ENCODE measurements at places on chromosomes 5 and 9.
A peak's percentile ranks its signal among the peaks of the same experiment; 100 is the strongest.

DNA sequence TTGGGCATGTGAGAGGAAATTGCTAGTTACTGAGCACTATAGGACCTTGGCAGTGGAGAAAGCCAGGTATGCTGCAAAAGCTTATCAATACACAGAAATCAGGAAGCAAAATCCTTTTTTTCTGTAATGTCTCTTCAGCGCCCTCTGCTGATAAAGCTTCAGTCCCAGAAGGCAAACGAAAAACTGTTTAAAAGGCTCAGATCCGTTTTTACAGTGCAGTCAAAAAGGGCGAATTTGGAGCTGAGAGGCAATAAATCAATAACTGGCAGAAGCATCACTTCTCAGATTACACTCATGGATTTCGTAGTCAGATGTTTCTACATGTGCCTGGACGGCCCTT lies 1.1 kb upstream of the MAN2A1 start:
- no peak for DNase-seq

GRCh38 chr5:165448753-165449152 lies 1943.3 kb downstream of the MAT2B start:
- DNase-seq, result no peak

DNA sequence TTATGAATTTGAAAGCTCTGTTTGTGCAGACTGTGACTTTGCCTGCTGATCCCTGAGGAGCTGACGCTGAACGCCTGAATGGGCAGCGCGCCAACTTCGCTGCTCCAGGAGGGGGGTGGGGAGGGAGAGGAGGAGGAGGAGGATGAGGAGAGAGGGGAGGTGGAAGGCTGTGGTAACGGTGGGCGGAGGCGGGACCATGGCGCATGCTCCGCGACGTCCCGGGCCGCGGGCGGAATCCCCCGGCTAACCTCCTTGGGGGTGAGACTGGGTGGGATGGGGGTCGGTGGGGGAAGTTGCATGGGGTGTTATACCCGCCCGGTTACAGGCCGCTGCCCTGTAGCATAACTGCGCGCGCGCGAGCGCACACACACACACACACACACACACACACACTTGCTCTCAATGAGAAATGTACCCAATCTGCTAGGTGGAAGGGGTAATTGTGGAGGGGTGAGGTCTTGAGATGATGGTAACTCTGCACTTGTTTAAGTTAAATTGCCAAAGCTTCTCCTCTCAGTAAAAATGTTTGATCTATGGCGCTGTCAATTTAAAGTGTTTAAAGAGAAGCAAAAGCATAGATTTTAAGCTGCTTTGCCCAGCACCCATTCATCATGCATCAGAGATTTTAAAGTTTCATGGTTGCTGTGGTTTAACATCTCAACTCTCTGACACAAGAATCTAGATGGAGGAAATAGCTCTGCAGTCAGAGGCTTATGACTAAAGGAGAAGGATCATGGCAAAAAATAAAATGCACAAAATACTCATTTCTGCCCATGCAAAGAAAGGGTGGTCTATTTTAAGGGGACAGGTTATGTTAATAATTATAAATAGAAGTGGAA lies 76.6 kb upstream of the TBCA start:
- DNase-seq, result peak; percentile 83

GRCh38 chr5:132865668-132866341 lies 464 bp downstream of the GDF9 start:
- DNase-seq, result no peak

GRCh38 chr5:74492230-74492629 lies 148.3 kb downstream of the ENC1 start:
- DNase-seq, result no peak

DNA sequence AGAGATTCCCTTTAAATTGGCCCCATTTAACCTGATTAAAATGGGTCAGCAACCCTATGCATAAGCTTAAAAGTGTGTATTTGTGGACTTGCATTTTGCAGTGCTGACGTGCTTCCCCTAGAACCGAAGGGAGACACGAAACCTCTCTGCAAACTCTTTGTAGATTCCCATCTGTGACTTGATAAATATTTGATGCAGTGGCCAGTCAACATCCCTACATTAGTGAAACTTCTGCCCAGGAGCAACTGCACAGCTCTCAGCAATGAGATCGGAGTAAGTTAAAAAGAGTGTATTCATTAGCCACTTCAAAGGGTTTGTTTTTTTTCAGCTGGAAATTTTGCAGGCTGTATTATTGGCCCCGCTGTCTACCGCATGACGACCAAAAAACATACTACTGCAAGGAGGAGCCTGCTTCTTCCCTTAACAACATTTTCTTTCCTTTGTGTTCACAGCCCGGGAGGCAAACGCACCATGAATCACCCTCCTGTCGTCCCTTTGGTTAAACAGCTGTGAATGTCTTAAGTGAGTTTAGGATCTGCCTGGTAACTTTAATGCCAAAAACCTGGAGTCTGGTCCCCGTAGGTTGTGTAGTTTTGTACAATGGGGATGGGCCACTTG lies 38.0 kb upstream of the TCERG1 start:
- DNase-seq, result no peak

DNA sequence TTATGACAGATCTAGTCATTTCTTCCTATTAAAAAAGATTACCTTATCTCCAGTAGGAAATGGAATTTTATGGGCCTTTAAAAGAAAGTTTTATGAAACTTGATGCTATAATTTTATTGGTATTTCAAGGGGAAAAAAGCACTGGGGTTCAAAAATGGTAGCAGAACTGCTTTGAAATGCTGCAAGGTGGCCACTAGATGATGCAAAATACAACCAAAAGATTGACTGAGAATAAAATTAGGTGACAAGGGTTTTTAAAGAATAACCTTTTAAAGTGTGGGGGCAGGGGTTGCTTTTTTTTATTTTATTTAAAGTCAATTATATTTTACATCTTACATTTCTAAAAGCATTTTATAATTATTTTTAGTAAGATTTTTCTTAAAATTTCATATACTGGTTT lies 61.7 kb downstream of the KLF9 start:
- DNase-seq, result no peak

DNA sequence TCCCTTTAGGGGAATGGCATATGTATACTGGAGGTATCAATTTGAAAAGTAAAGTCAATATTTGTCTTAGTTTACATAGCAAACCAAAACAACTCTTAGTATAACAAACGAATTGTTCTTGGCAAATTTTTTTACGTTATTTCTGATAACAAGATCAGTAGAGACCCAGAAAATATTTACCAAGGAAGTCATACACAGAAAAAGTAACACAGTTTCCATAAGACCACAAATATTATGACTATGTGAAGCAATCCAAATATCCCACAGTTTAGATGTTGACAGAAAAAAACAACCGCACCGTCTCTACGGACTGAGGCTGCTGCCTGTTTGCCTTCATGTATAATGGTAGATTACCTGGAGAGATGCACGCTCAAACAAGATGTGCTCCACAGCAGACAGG lies 46.5 kb upstream of the DAPK1 start:
- no peak for DNase-seq

DNA sequence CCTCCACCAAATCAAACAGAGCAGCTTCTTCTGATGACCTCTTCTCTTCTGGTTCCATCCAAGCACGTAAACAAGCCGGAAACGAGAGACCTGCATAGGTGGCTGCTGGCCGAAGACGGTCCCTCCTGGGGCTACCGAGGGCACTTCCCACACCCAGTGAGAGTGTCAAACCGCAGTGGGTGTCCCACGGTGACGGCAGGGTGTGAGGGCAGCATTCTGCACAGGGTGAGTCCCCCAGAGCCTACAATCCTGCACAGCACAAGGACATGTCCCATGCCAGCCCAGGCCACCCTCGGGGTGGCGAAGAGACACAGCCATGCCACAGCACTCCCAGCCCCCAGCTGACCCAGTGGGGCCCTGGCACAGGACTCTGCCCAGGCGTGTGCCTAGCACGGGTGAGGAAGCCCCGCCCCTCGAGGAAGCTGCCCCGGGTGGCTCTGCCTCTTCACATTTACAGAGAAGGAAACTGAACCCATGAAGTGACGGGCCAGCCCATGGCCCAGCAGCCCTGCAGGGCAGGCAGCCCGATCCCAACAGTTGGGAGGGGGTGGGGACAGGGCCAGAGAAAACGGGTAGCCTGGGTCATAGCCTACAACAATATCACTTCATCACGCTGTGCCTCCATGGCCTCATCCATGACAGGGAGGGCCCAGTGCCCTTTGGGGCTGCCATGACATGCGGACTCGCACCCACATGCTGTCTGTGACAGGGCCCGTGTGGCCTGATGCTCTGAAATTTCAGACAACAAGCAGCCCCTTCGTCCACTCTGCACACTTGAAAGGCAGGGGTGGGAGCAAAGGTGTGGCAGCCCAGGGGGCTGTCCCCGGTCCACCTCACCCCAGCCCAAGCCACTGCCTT lies 43.2 kb downstream of the SEMA4D start:
- no peak for DNase-seq

DNA sequence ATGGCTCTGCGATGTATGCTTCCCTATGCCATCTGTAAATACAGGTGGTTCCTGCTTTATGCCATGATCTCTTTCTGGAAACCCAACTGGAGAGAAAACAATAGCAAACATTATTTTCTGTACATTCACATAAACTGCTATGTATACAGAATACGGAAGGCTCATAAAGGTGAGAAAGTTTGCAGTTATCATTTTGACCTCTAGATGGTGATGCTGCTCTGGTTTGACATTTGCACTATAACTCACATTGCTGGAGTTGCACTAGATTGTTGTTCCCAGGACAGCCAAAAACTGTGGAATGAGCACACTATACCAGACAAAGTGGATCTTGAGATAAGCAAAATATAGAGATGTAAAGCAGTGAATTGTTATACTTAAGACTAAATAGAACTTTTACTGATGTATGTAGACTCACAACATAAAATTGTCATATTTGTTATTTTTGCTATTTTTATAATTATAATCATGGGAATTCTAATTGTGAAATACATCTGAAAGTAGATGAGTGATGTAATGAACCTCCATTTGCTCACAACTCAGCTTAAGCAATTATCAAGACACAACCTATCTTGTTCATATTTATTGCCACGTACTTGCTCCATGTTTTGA lies 246.5 kb downstream of the PTPRD start:
- DNase-seq, result no peak

DNA sequence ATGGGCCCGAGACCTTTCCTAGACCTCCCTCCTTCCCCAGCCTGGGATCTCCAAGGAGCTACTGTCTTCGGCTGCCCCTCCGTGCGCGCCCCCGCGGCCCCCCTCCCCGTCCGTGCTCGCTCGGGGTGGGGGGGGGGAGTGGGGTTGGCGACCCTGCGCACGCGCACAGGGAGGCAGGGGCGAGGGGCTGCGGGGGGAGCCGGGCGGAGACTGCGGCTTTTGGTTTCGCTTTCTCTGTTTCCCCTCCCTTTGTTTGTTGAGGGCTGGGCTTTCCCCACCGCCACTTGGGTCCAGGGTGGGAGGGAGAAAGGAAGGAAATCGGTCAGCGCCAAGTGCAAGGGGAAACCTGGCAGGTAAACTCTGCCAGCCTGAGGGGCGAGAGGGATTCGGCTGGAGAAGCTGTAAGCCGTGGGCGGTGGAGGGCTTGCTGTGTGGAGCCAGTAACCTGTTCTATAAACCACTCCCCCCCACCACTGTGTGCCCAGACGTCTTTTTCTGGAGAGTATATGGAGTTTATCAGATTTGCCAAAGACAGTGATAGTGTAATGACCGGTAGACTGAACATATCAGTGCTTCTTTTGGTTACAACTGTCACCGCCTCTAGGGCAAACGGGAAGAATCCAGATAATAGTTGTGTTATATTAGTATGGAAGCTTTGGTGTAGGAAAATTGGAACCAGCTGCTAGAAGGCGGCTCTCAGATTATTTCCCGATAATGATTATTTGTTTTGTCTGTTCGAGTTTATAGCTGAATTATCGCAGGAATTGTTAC lies 684 bp downstream of the DNAJA1 start:
- DNase-seq, result peak; percentile 81

DNA sequence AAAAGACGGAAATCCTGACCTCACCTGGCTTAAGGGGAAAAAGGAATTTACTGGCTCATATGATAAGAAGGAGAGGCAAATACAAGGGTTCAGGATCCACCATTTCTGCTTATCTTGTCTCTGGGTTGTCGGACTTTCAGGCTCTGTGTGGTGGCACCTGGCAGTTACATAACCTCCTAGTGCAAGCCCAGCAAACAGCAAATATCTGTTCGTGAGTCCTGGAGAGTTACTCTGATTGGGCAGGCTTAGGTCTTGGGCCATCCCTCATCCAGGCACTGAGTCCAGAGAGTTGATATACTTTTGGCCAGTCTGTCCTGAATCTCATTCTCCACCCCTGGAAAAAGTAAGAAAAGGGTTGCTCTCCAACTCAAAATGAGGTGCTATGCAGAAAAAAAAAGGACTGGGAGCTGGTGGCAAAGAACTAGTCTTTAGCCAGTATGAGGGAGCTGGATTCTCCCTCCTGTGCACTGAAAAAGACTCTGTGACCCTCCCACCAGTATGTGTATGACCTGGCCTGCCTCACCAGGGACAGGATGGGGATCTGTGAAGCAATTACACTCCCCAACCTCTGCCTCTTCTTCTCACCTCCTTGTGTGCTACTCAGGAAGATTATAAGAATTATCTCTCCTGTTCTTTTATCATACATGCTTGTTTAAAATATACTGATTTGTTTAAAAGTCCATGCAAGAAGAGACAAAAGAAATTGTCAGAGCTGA lies 282.9 kb downstream of the ARHGAP26 start:
- no peak for DNase-seq

- DNase-seq, result no peak
Observed at GRCh38 chr5:170892196-170892595, 30.4 kb downstream of the RANBP17 start.

- peak; percentile 73 for DNase-seq
Observed at GRCh38 chr5:88666761-88667495, 216.1 kb downstream of the MEF2C start.

- DNase-seq, result no peak
Observed at GRCh38 chr5:132074772-132075718, 1.5 kb downstream of the CSF2 start.

GRCh38 chr5:152246401-152246800 lies 158.7 kb downstream of the NMUR2 start:
- peak; percentile 41 for DNase-seq

DNA sequence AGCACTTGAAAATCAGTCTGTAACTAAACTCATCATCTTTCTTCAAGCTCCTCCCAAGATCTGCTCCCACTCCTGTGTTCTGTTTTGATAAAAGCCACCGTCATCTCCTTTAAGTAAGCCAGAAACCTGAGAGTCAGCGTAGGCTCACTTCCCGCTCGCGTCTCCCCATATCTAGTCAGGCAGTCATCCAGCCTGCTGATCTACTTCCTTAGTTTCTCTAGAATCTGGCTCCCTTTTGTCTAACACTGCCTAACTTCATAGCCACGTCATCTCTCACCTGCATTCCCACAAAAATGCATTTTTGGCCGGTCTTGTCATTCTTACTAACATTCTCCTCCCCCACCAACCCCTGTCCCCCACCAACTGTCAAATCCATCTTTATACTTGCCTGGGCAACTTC lies 3.0 kb upstream of the TJP2 start:
- no peak for DNase-seq
